ENCODE measurements at places on chromosomes 3 and 15.

GRCh38 chr3:3082234-3082924, 27.8 kb downstream of the IL5RA start:
- no peak for DNase-seq

- DNase-seq = peak; percentile 60
These were observed 50.9 kb downstream of the PRICKLE2 start for GRCh38 chr3:64174328-64174727.

GRCh38 chr3:42996633-42997075, 17.5 kb downstream of the GASK1A start:
- DNase-seq = no peak

DNA sequence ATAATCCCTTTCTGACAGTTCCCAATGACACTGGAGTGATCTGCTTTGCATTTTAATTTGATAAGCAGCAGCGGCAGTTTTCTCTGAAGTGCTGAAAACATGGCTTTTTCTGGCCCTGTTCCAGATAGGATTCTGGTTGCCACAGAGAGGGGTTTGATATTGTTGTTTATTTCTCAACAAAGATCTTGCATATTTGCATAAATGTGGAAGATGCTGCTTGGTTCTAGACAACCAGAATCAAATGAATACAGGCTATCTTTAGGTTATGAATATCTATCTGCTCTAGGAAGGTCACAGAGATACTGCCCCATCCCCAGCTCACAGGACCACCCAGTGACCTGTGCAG, 137.1 kb downstream of the ZNF609 start:
- no peak for DNase-seq

- DNase-seq = no peak
These were observed 241.8 kb downstream of the TBC1D5 start for GRCh38 chr3:17500618-17501017.

DNA sequence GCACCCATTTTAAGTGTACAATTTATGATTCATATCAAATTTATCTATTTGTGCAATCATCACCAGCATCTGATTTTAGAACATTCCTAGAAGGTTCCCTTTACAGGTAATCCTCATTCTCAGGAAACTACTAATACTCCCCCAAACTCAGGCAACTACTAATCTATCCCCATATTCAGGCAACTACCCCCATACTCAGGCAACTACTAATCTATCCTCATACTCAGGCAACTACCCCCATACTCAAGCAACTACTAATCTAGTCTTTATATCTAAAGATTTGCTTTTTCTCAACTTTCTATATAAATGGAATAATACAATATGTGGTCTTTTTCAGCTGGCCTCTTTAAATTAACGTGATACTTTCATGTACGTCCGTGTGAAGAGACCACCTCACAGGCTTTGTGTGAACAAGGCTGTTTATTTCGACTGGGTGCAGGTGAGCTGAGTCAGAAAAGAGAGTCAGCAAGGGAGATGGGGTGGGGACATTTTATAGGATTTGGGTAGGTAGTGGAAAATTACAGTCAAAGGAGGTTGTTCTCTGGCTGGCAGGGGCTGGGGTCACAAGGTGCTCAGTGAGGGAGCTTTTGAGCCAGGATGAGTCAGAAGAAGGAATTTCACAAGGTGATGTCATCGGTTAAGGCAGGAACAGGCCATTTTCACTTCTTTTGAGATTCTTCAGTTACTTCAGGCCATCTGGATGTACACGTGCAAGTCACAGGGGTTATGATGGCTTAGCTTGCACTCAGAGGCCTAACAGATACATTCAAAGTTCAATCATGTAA, 1444.5 kb upstream of the CADM2 start:
- DNase-seq = no peak

DNA sequence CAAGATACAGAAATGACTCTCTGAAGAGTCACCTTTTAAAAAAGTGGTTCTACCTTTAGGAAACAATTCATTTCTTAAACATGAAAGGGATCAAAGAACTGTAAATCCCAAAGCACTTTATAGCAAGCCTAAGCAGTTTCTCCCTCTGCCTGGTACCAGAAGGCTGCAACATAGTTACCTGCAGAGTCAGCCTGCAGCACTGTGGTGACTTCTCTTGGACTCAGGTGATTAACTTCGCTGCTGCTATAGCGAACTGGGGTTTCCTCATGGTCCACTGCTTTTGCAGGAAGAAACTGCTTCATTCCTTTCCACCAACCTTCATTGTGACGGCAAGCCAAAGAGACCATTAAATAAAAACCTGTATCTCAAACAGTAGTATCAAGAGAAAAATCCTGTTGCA, 37.3 kb downstream of the ST3GAL6 start:
- no peak for DNase-seq

DNA sequence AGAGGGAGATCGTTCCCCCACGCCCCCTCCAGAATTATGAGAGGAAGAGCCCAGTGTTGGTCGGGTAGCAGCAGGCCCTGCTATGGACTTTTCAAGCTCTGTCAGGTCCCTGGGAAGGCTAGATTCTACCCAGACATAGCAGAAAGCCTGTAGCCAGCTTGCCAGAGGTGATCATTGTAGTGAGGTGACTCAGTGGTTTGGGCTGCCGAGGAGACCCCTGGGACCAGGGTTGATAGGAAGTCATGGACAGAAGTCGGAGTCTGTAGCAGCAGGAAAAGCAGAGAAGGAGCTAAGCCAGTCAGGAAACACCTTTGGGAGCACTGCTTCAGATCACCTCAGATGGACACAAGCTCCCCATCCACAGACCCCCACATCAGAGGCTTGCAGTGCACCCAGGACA, 67.7 kb downstream of the CCNL1 start:
- no peak for DNase-seq

DNA sequence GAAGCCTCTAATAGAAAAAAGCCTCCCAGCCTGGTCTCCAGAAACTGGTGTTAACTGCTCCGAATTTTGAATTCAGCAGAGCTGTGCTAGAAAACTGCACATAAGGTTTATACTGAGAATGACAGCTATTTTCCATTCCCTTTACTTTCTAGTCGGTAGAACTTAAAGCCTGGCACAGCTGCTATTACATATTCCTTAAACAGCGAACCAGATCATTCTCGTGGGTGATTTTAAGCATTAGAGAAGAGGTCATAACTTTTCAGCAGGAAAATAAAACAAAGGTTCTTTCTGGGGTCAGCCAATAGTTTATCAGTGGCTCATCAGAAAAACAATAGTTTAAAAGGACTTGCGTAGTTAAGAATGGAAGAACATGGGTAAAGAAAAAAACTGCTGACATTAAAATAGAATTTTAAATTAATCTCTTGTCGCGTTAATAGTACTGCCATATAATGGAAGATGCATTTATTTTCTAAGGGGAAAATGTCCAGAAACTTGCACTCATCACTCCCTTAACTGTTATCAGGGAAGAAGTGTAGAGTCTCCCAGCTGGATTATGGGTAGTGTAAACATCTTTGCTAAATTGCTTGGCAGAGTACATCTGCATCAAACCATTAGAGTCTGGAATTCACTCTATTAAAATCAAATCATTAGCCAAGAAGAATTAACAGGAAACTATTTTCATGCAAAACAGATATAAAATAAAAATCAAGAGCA, 7.9 kb downstream of the VGLL4 start:
- no peak for DNase-seq

- DNase-seq = no peak
These were observed 102.6 kb downstream of the ALDH1A2 start for GRCh38 chr15:57962887-57963286.

DNA sequence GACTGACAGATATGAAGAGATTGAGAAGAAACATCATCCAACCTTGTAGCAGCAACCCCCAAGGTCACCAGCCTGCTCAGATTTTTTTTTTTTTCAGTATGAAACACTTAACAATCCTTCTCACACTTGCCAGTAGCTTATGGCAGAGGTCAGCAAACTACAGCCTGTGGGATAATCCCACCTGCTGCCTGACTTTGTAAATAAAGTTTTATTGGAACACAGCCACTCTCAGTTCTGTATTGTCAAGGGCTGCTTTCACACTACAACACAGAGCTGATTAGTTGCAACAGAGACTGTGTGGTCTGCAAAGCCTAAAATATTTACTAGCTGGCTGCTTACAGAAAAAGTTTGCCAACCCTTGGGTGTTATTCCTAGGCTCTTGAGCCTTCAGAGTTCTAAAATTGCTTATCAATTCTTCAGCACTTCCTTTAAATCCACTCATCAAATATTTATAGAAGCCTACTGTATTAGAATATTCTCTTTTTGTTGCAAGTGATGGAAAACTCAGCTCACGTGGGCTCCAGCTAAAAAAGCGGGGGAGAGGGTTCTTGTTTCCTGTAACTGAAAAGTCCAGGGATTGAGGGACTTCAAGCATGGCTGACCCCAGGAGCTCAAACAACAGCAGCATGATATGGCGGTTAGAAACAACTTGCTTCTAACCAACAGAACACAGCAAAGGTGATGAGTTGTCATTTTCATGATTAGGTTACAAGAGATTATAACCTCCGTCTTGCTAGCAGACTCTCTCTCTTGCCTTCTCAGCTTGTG, 246.1 kb downstream of the SHQ1 start:
- DNase-seq = no peak

- no peak for DNase-seq
These were observed 104.8 kb upstream of the RAD18 start for GRCh38 chr3:9068051-9068450.

- DNase-seq = no peak
These were observed 549 bp upstream of the SOX14 start for GRCh38 chr3:137763594-137763938.

DNA sequence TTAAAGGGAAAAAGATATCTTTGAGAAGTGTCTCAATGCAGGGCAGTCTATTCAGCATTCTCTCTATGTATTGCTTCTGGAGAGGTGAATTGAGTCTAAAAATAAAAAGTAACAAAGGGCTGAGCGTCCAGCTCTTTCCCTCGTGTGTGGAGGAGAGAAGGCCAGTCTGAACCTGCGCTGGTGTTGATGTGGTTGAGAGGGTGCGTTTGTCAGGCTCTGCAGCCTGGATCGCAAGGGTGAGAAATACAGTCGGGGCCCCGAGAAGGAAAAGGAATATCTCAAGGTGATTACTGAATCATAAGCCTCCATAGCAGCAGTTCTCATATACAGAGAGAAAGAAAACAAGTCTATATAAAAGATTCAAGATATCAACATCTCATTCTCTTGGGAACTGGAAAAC, 494.1 kb upstream of the MDFIC2 start:
- DNase-seq = no peak

DNA sequence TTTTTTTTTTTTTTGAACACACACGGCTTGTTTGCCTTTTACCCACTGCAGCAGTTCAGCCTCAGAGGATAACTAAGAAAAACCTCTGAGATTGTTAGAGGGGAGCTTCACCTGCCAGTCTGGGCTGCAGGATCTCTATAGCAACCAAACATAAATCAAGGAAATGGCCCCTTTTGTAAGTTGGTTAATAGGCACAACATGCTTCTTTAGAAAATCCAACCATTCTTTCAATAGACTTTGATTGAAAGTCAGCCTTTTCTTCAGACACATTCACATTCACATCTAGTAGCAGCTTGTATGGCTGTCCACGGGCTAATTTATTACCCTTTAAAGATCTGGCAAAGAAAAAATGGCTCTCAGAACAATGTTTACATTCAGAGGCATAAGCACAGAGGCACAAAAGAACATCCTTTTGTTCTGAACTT, 136.6 kb upstream of the RARB start:
- no peak for DNase-seq

- no peak for DNase-seq
These were observed 57.2 kb downstream of the GPR156 start for GRCh38 chr3:120227710-120228347.

DNA sequence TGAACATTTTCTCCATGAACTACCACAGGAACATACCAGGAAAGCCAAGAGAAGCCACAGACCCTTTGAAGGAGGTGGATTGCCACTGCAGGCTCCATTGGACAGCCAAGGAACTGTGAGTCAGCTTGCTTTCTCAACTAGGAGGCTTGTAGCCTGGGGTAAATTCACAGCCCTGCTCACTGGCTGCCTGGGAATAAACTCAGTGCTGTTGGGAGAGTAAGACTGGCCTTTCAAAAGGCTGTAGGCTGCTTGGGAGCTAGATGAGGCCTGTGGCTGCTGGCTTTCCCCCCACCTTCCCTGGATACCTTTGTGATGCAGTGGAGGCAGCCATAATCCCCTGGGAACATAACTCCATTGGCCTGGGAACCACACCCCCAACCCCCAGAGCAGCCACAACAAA, 223.5 kb upstream of the RBMS3 start:
- peak; percentile 79 for DNase-seq

DNA sequence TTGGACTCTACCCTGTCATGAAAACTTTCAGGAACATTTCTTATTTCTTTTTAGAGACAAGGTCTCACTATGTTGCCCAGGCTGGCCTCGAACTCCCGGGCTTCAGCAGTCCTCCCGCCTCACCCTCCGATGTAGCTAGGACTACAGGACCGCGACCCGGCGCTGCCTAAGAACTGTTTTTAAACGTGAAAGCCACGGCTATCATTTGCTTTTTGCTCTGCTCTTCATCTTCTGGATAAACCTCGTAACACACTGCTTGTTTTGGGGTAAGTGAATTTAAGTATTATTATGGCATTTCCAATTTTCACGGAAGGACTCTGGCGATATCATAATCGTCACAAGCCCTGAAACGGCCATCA, 14.3 kb upstream of the CCNL1 start:
- no peak for DNase-seq

- no peak for DNase-seq
These were observed 1.1 kb upstream of the GABRB3 start for GRCh38 chr15:26773917-26774316.

GRCh38 chr3:174186377-174186989, 672.7 kb upstream of the NAALADL2 start:
- no peak for DNase-seq

DNA sequence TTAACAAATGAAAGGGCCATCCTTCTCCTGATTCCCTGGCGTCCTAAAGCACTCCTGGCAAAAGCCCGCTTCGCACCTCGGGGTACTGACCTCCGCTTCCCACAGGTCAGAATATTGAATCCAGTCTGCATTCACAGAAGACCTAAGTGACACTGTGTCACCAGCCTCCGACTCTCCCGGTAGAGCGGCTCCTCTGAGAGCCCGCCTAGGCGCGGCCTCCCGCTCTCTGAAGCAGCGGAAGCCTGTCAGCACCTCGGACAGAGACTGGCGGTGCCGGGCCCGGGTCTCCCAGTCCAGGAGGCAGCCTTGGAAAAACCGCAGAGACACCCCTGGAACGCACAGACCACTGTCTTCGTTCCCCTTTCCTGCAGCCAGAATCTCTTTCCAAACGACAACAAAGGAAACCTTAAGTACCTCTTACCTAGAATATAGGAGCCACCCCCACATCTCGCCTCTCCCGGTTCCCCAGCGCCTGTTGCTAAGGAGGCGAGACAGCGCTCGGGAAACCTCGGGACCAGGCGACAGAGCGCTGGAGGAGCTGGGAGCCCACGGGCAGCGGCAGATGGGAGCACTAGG, 1.2 kb downstream of the GABRB3 start:
- DNase-seq = peak; percentile 17

Measured in fibroblast of skin of scalp (primary cell).